ENCODE measurements at places on chromosomes 6 and 20.

- no peak for DNase-seq
These were observed 176.2 kb downstream of the NFATC2 start for GRCh38 chr20:51366155-51366886.

- DNase-seq, result no peak
These were observed 260.0 kb downstream of the C6orf118 start for GRCh38 chr6:165049362-165049761.

GRCh38 chr6:70398783-70399728 lies 14.3 kb upstream of the FAM135A start:
- no peak for DNase-seq

GRCh38 chr6:13769655-13770053 lies 44.7 kb downstream of the MCUR1 start:
- no peak for DNase-seq

GRCh38 chr20:49796600-49797343 lies 15.9 kb upstream of the SLC9A8 start:
- no peak for DNase-seq

DNA sequence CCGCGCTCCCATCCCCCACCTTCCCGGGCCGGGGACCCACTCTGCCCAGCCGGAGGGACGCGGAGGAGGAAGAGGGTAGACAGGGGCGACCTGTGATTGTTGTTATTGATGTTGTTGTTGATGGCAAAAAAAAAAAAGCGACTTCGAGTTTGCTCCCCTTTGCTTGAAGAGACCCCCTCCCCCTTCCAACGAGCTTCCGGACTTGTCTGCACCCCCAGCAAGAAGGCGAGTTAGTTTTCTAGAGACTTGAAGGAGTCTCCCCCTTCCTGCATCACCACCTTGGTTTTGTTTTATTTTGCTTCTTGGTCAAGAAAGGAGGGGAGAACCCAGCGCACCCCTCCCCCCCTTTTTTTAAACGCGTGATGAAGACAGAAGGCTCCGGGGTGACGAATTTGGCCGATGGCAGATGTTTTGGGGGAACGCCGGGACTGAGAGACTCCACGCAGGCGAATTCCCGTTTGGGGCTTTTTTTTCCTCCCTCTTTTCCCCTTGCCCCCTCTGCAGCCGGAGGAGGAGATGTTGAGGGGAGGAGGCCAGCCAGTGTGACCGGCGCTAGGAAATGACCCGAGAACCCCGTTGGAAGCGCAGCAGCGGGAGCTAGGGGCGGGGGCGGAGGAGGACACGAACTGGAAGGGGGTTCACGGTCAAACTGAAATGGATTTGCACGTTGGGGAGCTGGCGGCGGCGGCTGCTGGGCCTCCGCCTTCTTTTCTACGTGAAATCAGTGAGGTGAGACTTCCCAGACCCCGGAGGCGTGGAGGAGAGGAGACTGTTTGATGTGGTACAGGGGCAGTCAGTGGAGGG lies 2.8 kb downstream of the SOX4 start:
- no peak for DNase-seq

DNA sequence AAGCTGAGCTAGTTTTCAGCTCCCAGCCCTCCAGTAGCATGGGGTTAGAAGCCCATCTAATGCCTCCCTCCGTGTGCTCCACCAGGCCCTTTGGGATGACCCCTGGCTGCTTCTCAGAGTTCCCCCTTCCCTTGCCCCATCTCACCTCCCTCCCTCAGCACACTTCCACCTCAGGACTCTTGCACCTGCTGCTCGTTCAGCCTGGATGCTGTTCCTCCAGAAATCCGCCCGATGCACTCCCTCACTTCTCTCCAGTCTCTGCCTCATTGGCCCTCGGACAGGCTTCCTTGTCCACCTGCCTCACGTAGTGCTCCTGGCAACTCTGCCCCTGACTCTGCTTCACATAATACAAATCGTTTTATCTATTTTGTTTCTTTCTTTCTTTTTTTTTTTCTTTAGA lies 26.8 kb downstream of the FGD2 start:
- DNase-seq, result no peak

GRCh38 chr6:31174378-31174777 lies 3.9 kb upstream of the POU5F1 start:
- DNase-seq, result no peak

DNA sequence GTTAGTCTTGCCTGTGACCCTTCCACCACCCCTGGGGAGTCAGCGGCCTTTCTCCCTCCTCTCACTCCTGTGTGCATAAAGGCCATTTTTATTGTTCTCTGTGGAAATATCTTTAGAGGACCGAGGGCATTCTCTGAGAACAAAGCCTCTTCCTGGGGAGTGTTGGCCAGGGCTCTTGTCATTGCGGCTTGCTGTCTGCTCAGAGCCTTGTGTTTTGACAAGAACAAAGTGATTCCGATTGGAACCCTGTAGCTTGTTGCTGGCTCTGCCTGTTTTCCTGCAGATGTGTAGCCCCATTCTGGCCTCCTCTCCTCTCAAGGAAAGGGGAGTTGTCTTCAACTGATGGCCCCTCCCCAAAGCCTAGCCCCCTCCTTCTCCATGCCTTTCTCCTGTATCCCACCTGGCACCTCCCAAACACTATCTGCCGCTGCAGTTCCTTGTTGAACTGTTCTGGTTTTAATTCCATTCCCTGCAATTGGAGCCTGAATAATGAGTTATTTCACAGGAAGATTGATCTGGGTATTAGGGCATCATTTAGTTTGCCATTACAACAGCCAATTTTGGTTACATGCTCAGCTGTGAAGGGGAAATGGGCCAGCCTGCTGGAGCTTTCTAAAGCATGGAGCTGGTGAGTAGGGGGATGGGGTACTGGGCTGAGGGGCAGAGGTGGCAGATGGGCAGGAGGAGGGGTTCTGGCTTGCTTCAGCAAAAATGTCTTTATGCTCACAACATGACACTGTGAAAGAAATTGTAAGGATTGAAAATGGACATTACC lies 252.5 kb downstream of the LRFN2 start:
- no peak for DNase-seq

GRCh38 chr6:45830441-45831139 lies 185.1 kb downstream of the CLIC5 start:
- DNase-seq, result no peak

DNA sequence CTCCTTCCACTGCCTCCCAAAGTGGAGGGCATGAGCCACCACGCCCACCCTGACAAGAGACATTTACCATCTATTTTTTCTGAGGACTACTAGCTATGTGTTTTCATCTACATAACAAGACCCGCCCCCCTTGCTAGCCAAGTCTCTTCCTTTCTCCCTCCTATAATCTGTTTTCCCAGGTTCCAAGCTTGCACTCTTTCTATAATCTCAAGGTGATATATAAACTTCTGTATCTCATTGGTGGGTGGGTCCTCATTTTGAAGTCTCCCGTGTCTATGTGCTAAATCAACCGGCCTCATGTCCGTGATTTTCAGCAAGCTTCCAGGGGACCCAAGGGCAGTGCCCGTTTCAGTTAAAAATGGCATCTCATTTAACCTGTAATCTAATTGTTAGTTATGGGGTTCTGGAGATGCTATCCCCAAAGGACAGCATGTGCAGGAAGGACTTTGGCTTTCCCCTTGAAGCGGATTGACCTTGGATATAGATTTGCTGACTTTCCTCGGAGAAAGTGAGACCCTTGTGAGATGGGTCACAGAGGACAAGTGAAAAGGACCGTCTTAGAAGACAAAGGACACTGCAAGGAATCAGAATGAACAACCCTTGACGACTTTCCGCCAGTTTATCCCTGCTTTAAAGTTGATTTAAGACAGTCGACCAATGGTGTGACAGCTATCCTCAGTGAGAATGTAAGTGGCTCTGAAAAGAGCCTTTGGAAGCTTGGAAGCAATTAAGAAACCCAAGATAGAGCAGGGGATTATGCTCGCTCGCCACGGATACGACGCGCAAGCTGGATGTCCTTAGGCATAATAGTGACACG lies 22.4 kb downstream of the OR2B2 start:
- no peak for DNase-seq

- no peak for DNase-seq
These were observed 30.8 kb upstream of the IER3 start for GRCh38 chr6:30775104-30775503.

DNA sequence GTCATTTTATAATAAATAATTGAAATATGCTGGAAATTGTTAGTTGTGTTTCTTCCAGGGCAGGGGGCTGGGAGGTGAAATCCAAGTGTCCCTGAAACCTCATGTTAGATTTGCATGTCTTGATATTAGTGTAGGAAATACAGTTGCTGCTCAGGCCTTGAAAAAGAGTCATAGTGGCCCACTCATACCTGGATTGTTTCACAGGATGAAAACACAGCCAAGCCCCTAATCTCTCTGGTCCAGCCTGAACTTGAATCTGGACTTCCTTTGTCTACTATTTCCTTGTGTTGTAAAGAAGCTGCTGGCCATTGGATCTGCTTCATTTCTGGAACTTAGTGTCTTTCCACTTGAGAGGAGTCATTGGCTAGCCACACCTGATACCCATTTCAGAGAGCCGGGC lies 108.8 kb upstream of the JARID2 start:
- no peak for DNase-seq

- DNase-seq, result no peak
These were observed 766.0 kb downstream of the KIF16B start for GRCh38 chr20:15807271-15807670.

- no peak for DNase-seq
These were observed 10.8 kb upstream of the GMPR start for GRCh38 chr6:16227605-16228004.

DNA sequence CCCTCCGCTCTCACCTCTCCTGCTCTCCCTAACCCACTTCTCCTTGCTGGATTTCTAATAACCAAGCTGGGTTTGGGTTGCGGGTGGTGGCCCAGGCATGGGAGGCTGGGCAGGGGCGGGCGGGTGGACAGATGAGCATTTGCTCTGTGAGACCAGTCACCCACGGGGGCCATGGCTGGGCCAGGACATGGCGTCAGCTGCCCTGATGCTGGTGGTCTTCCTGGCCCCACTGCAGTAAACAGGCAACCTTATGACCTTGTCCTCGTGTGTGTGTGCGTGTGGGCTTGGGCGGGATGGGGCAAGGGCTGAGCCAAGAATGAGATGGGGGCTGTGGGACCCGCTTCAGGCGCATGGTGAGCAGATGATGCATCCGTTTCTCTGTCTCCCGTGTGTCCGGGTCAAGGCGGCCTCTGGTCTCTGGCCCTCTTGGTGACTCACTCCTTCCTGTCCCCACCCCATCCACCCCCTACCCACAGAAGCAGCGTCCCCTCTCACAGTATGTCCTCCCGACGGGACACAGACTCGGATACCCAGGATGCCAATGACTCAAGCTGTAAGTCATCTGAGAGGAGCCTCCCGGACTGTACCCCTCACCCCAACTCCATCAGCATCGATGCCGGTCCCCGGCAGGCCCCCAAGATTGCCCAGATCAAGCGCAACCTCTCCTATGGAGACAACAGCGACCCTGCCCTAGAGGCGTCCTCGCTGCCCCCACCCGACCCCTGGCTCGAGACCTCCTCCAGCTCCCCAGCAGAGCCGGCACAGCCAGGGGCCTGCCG lies 41.4 kb upstream of the MYL9 start:
- DNase-seq, result no peak

DNA sequence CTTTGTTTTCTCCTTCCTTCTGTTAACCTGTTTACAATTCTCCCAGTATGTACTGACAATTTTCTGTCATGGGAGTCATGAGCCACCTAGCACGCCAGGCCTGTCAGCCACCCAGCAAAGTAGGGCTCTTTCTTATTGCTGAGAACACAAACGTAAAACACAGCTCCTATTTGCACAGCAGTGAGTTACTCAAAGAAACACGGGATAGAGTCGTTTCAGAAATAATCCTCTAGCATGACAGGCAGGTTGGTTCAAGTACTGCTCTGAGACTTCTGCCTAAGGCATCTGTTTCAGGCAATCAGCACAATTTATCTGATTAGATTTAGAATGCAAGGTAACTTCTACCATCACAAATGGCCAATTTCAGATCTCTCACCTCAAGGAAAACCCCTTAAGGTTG lies 88.8 kb downstream of the CD24 start:
- no peak for DNase-seq

DNA sequence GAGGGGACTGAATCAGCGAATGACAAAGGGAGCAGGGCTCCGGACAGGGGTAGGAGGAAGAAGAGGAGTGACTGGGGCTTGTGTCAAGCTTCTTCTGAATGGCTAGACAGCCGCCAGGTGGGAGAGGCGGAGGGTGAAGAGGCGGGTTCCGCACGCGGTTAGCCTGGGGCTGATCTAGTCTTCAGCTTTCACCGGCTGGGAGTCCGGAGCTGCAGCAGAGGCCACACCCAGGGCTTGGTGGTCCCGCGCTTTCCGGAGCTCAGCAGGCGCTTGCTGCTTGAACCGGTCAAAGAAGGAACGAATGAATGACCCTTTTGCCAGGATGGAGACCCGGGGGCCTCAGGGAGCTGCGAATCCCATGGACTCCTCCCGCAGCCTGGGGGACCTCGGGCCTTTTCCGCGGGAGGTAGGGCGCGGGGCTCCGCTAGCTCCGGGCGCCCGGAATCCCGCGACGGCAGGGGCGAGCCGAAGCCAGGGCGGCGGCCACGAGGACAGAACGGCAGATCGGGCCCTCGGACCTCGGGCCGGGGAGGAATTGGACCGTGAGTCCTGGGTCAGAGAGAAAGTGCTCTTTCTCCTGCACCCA lies at the start of gene C6orf141:
Gene C6orf141 (plus strand): TSS at position 177 of the 586 bp plus-strand sequence. CDS start 125 bp downstream, at position 302.
- DNase-seq, result no peak

GRCh38 chr6:2396846-2397630 lies 151.6 kb upstream of the GMDS start:
- DNase-seq, result no peak

DNA sequence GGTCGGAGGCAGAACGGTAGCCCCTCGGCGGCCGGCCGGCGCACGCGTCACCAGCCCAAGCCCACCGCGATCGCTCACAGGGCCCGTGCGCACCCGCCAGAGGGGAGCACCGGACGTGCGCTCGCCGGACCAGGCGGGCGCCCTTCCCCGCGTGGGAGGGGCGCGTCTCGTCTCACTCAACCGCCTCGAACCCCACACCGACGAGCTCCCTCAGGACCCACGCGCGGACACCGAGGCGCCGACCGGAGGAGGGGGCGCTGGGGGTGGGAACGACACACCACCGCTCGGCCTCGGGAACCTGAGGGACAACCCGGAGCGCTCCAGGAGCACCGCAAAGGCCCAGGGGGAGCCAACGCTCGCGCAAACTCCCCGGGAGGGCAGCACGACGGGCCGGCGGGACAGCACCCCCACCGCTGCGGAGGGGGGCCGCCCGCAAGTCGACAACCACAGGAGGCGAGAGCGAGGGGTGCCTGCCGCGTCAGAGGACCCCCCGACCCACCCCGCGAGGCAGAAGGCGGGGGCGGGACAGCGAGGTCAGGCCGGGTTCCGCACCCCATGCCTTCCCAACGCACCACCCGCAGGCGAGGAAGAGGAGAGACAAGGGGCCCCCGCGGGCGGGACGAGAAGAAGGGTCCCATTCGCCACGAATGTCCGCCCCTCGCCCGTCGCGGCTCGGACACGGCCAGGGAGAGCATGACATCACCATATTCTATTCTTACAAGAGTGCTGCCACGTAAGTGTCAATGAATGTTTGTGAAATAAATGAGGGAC lies 512.7 kb upstream of the ZNF337 start:
- no peak for DNase-seq

GRCh38 chr6:42359021-42359420 lies 92.7 kb downstream of the TRERF1 start:
- DNase-seq, result no peak

DNA sequence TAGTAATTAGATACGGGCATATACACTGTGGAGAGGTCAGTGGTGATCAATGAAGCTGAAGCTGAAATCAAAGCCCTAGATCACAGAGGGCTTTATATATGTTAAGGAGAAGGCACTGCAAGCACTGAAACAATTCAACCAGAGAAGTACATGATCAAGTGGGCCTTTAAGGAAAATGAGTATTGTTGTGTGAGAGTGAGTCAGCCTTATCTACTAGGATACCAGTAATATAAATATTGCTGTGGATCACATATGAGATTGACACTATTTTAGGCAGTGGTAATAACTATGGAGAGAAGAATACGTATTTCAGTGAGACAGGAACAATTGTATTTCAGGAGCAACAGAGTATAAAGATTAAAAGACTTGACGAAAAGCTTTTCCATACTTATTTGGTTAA lies 1172.2 kb upstream of the GJE1 start:
- no peak for DNase-seq
